Bronchial epithelial cell (primary cell): ENCODE measurements at places on chromosomes 16 and 17. TPM values are rescaled to one million over a fixed set of nuclear protein-coding genes. Genes with fewer than 3 reads are reported as not detected.

DNA sequence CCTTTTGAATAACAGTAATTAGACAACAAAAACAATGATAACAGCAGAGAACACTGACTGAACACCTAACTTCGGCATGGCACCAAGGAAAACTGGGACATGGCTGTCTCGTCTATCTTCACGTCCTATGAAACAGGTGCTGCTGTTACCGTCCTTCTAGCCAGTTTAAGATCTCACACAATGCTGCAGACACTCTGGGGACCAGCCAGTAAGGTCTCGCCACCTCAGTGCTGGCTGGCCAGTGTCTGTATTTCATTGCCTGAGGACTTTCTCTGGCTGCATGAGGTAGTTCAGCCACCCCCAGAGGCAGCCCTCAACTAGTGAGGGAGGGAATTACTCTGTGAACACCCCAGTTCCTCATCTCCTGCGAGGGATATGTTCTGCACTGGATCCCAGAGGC is 57.6 kb downstream of the AMFR start:
- no peak for DNase-seq

- DNase-seq: peak; percentile 69
These were observed 36.3 kb downstream of the MYH3 start for GRCh38 chr17:10620823-10621222.

DNA sequence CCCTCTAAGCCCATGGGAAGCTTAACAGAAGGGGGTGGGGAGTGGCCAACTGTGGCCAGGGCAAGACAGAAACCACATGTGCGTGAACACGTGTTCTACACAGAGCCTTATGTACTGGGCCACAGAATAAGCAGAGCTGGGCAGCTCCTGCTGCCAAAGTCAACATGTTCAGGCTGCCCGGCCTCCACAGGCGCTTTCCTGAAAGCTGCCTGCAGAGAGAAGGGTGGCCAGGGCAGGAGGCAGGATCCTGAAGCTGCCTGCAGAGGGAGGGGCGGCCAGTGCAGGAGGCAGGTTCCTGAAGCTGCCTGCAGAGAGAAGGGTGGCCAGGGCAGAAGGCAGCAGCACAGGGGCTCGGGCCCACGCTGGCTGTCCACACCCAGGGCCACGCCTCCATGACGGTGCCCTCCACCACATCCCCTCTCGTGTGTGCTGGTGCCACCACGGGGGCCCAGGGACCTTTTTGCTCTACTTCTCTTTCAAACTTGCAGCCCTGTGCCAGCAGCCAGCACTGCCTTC is 79.5 kb downstream of the ANKRD11 start:
- peak; percentile 65 for DNase-seq

DNA sequence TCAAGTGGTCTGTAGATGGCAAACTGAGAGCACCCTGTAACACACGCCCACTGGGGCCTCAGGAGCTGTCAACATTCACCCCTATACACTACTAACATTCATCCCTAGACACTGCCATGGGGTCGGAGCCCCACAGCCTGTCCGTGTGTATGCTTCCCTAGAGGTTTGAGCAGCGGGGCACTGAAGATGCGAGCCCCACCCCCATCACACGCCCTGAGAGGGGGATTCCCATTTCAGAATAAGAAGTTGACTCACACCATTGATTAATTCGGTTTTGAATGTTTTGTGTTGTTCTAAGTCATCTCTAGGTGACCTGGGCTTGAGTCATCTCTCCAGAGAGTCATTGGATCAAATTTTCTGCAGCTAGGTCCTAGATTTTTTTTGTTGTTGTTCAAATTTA is 37.3 kb upstream of the MMD start:
- peak; percentile 94 for DNase-seq

DNA sequence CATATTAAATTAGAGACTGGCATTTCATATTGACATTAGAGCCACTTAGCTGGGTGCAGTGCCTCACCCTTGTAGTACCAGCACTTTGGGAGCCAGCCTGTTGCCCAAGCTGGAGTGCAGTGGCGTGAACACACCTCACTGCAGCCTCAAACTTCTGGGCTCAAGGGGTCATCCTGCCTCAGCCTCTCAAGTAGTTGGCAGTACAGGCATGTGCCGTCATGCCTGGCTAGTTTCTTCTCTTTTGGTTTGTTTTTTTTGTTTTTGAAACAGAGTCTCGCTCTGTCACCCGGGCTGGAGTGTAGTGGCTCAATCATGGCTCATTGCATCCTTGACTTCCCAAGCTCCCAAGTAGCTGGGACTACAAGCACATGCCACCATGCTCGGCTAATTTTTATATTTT is 8.7 kb downstream of the PPM1E start:
- no peak for DNase-seq

- DNase-seq: no peak
These were observed 100.5 kb downstream of the FTO start for GRCh38 chr16:53804467-53804866.

DNA sequence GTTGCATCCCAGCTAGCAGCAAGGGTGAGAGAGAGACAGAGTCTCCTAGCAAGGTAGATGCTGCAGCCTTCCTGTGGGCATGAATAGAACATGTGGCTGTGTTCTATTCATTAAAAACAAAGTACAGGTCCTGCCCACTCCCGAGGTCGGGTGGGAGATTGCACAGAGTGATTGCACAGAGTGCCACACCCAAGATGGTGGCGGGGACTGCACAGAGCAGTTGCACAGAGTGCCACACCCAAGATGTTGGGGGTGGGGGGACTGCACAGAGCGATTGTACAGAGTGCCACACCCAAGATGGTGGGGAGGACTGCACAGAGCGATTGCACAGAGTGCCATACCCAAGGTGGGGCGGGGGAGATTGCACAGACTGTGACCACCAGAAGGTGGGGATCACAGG is 410.8 kb upstream of the EEF2KMT start:
- DNase-seq: no peak

GRCh38 chr17:81713004-81713555 is 996 bp downstream of the SLC25A10 start:
- no peak for DNase-seq

- DNase-seq: no peak
These were observed 12.4 kb downstream of the CSF3 start for GRCh38 chr17:40027614-40028012.

GRCh38 chr17:66459811-66460270 is 157.4 kb downstream of the PRKCA start:
- peak; percentile 88 for DNase-seq

GRCh38 chr17:34579017-34579946 is at the start of gene TMEM132E:
Gene TMEM132E (plus strand): TSS chr17:34579582. CDS start chr17:34581077, 1,495 bp downstream.
- DNase-seq: no peak

- no peak for DNase-seq
These were observed 114.7 kb downstream of the ANKRD11 start for GRCh38 chr16:89375686-89376085.

DNA sequence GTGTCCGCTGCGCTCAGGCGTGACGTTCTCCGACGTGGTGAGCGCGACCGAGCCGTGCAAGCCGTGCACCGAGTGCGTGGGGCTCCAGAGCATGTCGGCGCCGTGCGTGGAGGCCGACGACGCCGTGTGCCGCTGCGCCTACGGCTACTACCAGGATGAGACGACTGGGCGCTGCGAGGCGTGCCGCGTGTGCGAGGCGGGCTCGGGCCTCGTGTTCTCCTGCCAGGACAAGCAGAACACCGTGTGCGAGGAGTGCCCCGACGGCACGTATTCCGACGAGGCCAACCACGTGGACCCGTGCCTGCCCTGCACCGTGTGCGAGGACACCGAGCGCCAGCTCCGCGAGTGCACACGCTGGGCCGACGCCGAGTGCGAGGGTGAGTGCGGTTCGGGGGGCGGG is 11.2 kb downstream of the NGFR start:
- DNase-seq: no peak

- no peak for DNase-seq
These were observed 22.9 kb downstream of the C1QTNF1 start for GRCh38 chr17:79046916-79047280.

- DNase-seq: peak; percentile 75
These were observed 2.3 kb upstream of the ALKBH5 start for GRCh38 chr17:18181358-18181757.

DNA sequence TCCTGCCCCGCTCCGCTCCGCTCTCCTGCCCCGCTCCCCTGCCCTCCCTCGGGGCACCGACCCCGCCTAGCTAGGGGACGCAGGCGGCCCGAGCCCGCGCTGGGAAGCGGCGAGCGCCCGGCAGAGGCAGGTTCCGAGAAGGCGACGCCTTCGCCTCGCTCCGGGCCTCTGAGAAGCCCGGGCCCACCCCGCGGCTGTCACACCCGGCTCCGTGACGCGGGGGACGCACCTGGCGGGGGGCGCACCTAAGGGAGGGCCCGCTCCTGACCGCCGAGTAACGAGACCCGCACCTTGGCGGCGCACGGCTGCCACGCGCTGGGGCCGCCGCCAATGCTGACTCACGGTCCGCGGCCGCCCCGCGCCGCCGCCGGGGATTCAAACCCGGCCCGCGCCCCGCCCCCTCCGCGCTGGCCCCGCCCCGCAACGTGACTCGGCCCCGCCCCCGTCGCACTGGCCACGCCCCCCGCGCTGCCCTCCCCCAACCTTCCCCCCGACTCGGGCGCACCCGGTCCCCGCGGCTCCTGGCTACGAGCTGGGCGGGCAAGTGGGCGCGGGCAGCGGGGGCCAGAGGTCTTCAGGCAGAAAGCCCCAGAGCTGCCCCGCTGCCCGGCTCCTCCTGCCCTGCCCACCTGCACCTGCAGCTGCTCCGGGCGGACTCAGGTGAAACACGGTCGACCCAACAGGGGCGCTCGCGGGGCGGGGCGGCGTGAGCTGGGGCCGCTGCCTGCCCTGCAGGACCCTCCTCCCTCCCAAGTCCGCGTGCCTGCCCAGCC is 27.8 kb downstream of the GNPTG start:
- peak; percentile 5 for DNase-seq

GRCh38 chr16:11168386-11169051 is 87.5 kb downstream of the SOCS1 start:
- DNase-seq: no peak

GRCh38 chr17:13587487-13588338 is 14.0 kb downstream of the HS3ST3A1 start:
- DNase-seq: no peak

DNA sequence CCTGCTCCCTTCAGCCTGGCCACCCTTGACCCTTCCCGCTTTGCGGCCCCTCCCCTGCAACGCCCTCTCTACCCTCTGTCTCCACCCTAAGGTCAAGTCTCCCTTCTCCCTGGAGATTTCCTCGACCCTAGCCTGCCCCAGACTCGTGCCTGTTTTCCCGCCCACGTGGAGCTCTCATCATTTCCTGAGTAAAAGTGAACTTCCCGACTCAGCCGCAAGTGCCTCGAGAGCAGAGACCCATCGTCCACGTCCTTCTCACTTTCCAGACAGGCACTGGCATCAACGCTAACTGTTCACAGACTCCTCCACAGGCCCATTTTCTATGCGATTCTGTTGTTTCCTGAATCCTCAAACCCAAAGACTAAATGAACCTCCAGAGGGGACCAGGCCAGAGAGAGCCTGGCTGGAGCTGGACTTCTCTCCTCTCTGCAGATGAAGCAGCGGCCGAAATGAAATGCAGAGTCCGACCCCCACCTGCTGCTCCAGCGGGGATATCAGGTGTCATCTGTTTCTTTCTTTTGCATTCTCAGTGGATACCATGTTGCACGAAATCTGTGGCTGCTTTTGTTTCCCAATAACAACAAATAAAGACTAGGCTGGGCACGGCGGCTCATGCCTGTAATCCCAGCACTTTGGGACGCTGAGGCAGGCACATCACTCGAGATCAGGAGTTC is 52.5 kb downstream of the RTN4RL1 start:
- no peak for DNase-seq

DNA sequence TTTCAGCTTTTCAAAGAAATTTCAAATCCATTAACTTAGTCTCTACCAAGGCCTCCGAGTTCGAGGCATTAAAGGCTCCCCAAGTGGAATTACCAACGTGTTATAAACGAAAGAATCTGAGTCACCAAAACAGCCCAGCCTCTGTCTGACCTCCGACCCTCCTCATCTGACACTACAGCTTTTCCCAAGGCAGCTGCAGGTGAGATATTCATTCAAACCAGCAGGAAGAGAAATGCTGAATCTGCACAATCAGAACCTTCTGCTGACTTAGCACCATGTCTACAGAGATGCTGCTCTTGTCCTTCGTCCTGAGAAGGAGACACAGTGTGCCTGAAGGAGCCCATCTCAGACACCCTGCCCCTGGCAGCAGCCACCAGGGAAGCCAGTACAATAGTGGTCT is 30.5 kb downstream of the GRIN2A start:
- DNase-seq: no peak

DNA sequence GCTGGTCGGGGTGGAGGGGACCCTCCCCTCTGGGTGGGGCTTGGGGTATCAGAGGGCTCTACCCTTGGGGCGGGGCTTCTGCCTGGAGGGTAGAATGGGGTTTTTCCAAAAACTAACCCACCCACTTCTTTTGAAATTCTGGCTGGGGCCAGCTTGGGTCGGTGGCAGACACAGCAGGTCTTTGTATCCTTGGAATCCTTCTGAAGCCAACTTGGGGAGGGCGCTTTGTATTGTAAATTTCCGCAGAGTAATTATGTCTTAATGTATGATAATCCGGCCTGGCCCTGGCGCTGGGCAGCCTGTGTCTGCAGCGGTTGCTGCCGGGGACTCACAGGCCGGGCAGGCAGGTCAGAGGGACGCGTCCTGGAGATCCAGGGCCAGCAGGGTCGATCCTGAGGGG is 33.9 kb upstream of the GSE1 start:
- DNase-seq: no peak

DNA sequence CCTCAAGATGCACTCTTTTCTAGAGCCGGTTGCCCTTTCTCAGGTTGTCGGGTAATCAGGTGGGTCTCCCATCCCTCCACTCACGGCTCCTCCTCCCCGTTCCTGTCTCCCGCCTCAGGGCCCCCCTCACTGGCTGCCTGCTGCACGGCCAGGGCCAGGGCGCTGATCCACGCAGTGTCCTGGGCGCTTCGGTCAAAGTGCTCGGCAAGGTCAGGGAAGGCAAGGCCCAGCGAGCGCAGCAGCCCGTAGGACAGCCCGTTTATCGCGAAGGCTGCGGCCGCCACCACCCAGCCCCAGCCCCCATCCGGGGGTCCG is 753 bp downstream of the SLC16A11 start:
- no peak for DNase-seq

DNA sequence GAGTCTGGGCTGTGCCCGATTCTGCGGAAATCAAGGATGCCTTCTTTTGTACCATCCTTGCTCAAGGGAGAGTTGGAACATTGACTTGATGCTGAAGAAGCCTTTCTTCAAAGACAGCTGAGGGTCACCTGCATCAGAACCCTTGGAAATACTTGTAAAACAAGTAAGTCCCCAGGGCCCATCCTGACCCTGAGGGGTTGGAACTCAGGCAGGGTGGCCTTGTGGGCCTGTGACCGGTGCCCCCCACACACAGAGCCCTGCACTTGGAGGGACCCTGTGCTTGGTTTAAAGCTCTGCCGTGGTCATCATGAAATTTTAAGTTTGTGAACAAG is 56.9 kb downstream of the WIPI1 start:
- no peak for DNase-seq

GRCh38 chr16:67296420-67296819 is 17.1 kb downstream of the PLEKHG4 start:
- no peak for DNase-seq

DNAAF8 gene
- under 0.01 and 0.26 TPM in 2 replicates for total RNA-seq

NGFR gene
- 0.53 and 4.5 TPM in 2 replicates for total RNA-seq

CYB5D1 gene
- 6.5 and 9.0 TPM in 2 replicates for total RNA-seq

THAP11 gene
- 22.1 and 34.2 TPM in 2 replicates for total RNA-seq

ARHGAP44 gene
- 0.79 and 1.7 TPM in 2 replicates for total RNA-seq

APOBR gene
- not detected in 2 replicates for total RNA-seq

ACSM2A gene
- not detected in 2 replicates for total RNA-seq

SLC35G6 gene
- not detected in 2 replicates for total RNA-seq
